ENCODE measurements at places on chromosomes 3 and 15.
A peak's percentile ranks its signal among the peaks of the same experiment; 100 is the strongest.

DNA sequence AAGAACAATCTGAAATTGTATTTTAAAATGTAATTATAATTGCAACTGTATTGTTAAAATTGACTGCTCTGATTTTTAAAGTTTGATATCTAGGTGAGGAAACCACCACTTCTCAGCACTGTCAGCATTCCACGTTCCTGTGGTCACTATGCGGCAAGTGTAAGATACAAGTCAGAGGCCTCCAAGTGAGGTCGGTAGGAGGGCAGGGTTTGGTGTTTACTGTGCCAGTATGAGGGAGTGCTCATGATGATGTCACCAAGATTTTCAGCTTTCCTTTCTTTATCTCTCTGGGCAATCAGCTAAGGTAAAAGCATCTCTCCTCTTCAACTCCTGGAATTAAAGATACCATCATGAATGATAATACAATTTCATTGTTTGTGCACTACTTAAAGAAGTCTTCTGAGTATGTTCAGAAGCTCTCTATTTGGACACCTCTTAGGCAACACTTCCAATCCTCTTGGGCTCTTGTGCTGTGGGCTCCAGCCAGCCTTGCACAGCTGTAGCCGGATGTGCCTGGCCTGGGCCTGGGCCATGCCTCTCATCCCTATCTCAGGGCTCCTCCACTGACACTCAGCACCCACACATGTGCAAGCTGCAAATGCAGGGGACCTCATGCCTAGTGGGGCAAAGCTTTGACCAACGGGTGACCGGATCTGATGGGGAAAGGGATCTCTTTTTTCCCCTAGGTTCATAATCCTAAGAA, 42.9 kb downstream of the CCR3 start:
- peak; percentile 63 for DNase-seq

- no peak for DNase-seq
Observed at GRCh38 chr15:65115542-65115941, 542 bp upstream of the UBAP1L start.

DNA sequence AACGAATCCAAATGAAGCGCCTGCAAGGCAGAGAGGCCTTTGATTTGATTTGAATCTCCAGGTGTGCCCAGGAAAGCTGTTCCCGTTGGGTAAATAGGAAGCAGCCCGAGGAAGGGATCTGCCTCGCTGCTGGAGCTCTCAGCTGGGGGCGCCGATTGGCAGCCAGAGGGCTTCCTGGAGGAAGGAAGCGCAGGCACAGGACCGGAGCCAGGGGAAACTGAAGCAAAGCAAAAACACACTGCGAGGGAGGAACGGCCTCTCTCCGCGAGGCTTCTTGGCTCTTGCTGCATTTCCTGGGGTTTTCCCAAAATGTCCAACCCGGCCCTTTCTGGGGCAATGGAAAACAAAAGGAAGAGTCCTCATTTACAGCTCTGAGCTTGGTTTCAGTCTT, 80.3 kb downstream of the TMEM266 start:
- DNase-seq: no peak

- no peak for DNase-seq
Observed at GRCh38 chr3:76502076-76502475, 537.8 kb upstream of the ROBO2 start.

DNA sequence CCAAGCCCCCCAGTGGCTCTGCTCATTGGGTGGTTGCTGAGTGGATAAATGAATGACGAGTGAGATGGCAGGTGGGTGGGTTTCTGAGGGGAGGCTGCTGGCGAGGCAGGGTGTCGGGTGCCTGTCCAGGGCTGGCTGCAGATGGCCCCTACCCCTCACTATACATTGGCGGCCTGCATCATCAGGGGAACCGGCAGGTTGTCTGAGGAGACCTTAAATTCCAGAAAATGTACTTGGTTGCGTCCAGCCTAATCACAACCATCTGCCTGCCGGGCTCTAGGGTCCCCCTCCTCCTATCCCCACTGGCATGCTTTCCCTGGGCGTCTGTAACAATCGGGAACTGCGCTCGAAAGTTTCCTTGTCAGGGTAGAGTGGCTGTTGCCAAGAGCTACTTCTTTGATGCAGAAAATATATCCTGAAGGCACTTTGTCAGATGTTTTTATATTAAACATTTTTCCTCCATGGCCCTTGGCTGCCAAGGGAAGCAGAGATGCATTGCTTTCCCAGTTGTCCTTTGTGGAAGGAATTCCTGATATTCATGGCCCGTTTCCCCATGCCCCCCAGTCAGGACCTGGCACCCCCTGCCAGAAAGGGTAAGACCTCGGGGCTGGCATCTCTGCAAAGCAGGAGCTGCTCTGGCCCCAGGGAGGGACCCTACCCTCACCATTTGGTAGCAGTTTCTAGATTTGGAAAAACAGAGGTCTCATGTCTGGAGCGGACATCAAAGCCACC, 22.9 kb downstream of the SMAD6 start:
- no peak for DNase-seq

- DNase-seq: no peak
Observed at GRCh38 chr3:71005702-71006321, 577.7 kb downstream of the FOXP1 start.

- no peak for DNase-seq
Observed at GRCh38 chr3:78867409-78868372, 900.1 kb downstream of the ROBO1 start.

DNA sequence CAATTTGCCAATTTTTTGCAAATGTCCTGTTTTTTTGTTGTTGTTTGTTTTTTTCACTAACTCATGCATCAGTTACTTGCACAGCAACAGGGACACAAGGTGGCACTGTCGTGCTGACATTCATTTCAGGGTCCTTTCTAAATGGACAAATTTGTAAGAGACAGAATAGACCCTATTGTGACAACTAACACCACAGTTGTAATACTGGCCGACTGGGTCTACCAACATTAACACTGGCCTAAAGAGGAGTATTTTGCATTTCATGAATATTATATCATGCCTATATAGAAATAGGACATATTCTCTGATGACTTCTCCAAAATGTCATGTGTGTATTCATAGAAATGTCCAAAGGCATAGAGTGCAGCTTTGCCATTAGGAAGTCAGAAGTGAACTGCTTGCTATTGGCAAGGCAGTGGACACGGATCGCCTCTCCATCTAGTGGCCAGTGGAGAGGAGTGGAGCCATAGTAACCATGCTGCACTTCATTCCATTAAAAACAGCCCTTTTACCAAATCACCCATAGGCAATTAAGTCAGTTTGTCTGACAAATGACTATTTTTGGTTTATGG, 54.8 kb downstream of the ZBTB20 start:
- DNase-seq: peak; percentile 63

DNA sequence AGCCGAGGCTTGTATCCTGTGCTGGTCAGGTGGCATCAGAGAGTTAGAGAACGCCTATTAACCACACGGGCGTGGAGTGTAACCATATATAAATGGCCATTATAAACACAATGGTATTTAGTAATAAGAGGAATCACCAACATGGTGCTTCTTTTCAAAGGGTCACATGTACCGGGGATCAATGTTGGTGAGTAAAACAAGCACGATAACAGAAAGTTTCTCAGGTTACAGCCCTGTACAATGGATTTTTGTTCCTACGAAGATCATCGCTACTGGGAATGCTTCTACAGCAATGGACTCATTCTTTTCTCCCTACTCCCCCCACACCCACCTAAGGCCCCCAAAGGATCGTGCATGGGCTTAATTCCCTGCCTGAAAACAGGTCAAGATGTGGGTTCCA, 42.5 kb downstream of the MEIS2 start:
- DNase-seq: no peak

- DNase-seq: peak; percentile 40
Observed at GRCh38 chr3:194640829-194641228, 7.6 kb upstream of the TMEM44 start.

GRCh38 chr3:52670621-52671521, 14.8 kb downstream of the PBRM1 start:
- peak; percentile 63 for DNase-seq

GRCh38 chr15:77584201-77584600, 48.5 kb downstream of the LINGO1 start:
- no peak for DNase-seq

- DNase-seq: no peak
Observed at GRCh38 chr3:18247776-18248310, 177.3 kb downstream of the SATB1 start.

DNA sequence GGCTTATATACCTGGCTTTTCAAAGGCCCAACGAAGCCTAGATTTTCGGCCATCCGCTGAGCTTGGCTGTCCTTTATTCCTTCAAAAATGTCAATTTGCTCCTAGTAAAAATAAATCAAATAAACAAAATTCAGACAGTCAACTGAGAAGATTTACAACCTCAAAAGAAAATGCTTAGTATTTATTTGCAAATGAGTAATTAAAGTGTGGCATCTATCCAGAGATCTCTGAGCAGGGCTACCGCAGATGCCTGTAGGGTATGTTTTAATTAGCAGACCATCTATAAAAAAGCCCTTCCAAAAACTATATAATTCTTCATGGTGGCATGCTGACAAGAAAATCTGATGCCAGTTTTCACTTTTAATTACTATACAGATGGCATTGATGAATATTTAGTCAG, 136.2 kb downstream of the SUCLG2 start:
- no peak for DNase-seq

GRCh38 chr3:11155341-11156025, 1.2 kb downstream of the HRH1 start:
- DNase-seq: peak; percentile 4

- DNase-seq: no peak
Observed at GRCh38 chr15:33795070-33795469, 173.2 kb upstream of the CHRM5 start.

DNA sequence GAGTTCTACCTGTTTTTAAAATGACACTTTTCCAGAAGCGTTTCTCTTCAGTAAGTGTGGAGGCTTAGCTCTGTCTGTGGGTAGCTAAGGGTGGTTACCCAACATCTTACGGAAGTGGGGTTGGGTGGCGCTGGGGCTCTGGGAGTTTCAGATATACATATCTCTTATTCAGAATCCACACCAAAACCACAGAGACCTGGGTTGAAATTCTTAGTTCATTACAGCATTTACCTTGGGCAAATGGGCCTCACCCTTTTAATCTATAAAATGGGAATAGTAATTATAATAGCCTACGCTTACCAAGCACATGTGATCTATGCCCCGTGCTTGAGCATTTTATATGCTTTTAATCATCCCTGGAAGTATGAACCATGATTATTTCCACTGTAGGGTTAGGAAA, 9.4 kb downstream of the PTPRG start:
- no peak for DNase-seq

- no peak for DNase-seq
Observed at GRCh38 chr3:197748597-197749314, 927 bp upstream of the FYTTD1 start.

- DNase-seq: no peak
Observed at GRCh38 chr3:7204848-7205156, 343.9 kb downstream of the GRM7 start.

GRCh38 chr3:112847692-112848091, 1.0 kb upstream of the CD200R1L start:
- DNase-seq: no peak

GRCh38 chr15:38695249-38696108, 130.9 kb upstream of the RASGRP1 start:
- no peak for DNase-seq

DNA sequence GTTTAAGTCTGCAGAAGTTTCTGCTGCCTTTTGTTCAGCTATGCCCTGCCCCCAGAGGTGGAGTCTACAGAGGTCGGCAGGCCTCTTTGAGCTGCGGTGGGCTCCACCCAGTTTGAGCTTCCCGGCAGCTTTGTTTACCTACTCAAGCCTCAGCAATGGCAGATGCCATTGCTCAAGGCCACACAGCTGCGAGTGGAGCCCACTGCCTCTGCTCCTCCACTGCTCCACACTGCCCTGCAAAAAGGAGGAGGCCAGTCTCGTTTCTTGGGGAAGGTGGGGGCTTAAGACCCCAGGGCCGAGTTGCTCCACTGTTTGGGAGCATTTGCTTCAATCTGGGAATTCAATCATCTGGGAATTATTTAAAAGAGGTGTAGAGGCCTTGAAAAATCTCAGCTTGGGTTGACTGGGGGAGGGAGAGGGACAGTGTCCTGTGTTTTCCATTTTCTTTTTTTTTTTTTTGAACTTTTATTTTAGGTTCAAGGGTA, 144.6 kb upstream of the MEF2A start:
- DNase-seq: peak; percentile 27

DNA sequence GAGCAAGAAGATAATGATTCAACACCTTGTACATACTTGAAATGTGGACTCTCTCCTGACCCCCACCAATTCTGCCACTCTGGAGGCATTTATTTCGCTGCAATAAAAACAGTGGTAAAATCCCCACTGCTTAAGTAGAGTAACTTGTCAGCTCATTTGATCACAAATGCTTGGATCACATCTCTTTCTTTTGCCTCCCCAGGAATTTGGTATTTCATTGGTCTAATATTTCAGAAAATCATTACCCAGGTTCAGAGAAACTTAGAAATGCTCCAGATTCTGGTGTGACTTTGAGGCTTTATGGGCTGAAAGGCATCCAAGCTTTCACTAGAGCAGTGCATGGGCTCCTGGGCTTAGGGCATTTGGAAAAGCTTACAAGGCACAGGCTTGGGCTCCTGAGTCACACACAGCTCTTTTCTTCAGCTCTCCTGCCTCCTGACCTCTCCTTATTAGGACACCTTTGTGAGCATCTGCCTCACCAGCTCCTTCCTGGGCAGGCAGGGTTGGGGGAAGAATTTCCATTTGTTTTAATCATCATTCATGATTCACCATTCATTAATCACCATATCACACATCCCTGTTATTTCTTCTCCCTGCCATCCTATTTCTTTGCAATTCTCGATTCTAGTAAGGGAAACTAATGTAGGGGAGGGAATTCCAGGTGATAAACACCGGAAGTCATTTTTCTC, 22.5 kb downstream of the CDCP1 start:
- no peak for DNase-seq

GRCh38 chr3:37787153-37787867, 74.4 kb upstream of the CTDSPL start:
- no peak for DNase-seq

DNA sequence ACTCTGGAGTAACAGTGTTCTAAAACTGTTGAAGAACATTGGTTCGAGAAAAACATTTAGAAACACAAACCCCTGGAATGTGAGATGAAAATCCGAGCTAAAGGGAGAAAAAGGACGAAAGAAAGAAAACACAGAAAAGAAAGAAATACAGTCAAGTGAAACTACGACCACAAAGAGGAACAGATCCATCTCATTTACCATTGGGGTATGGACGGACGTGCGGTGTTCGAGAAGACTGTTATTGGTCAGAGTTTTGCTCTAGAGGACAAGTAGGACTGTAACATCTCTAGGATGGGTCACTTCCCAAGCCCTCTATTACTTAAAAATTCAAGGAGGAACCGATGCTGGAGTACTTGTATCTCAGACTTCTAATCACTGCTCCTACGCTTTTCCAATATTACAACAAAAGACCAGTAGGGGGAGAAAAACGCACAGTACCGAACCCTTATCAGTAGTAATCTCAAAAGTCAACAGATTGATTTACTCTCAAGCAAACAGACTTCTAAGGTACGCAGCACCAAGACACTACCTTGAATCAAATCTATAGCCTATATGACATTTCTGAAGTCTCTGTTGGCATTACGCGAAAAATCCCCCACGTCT, 1.1 kb upstream of the PIK3CA start:
- no peak for DNase-seq

Data from activated naive CD4-positive, alpha-beta T cell treated with Interleukin-2 at 50 U/mL for 16 hours (primary cell).